Forelimb muscle (tissue), 1 donor: ENCODE measurements at places on chromosomes 2 and 18.

GRCh38 chr2:11855064-11855760, 108.8 kb downstream of the LPIN1 start:
- DNase-seq = no peak

- DNase-seq = no peak
These were observed 899 bp upstream of the PELI1 start for GRCh38 chr2:64145119-64145518.

- peak; percentile 19 for DNase-seq
These were observed 139.4 kb downstream of the AKAIN1 start for GRCh38 chr18:5057386-5058348.

- DNase-seq = no peak
These were observed 1068.4 kb downstream of the LRP1B start for GRCh38 chr2:141062443-141062842.

DNA sequence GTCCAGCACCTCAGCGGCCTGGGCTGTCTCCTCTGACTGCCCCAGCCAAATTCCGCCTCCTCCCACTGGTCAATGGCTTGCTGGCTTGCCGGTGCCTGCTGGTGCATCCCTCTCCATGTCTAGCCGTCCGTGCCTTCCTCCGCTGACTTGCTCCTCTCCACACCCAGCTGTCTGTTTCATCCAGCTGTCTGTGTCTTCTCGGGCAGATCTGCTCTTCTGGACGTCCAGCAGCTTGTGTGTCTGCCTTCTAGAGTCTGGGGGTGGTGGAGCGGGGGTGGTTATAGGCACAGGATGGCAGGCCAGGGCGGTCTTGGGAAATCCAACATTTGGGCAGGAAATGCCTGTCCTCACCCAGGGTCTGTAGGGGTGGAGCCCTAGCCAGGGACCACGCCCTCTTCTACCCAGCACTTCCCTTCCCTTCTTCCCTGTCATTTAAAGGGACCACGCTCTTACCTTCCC, 369.2 kb downstream of the GALNT13 start:
- DNase-seq = no peak

DNA sequence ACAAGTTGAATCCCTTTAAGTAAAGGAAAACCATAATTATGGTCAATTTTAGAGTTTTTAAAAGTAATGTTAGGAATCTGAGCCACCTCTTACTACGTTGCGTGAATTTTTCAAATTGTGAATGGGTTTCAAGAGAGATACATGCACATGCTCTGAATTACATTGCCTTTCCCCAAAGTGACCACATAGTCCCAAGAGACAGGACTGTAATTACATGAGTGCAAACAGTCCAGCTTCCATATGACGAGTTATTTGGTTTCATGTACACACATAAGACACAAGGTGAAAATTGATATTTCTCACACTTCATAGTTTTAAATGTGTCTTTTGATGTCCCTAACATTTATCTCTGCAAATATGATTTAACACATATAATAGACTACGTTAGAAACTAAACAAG, 850.8 kb downstream of the LRP1B start:
- no peak for DNase-seq
